Melanocyte of skin (primary cell): ENCODE measurements at places on chromosomes 7 and 10. TPM values are rescaled to one million over a fixed set of nuclear protein-coding genes. Genes with fewer than 3 reads are reported as not detected.

The CAV2 gene
- total RNA-seq, result 30.2 and 37.6 TPM in 2 replicates

The VIPR2 gene
- not detected in 2 replicates for total RNA-seq

The EVX1 gene
- total RNA-seq, result not detected in 2 replicates

The XRCC2 gene
- total RNA-seq, result 2.4 and 2.9 TPM in 2 replicates

The ABI1 gene
- 72.3 and 83.4 TPM in 2 replicates for total RNA-seq

The NPY gene
- not detected in 2 replicates for total RNA-seq

The EIF5AL1 gene
- total RNA-seq, result 1.0 and 1.1 TPM in 2 replicates

The LIPM gene
- not detected in 2 replicates for total RNA-seq

The UNCX gene
- total RNA-seq, result not detected in 2 replicates

The ATG9B gene
- total RNA-seq, result under 0.01 TPM in 1 of 2 replicates, not detected in the other

The HKDC1 gene
- 10.5 and 23.1 TPM in 2 replicates for total RNA-seq

The LBX1 gene
- not detected in 2 replicates for total RNA-seq

The AFAP1L2 gene
- 1.3 and 2.6 TPM in 2 replicates for total RNA-seq

The GJC3 gene
- total RNA-seq, result 0.36 and 0.69 TPM in 2 replicates

The TMEM176B gene
- total RNA-seq, result not detected in 2 replicates

The PLAC9 gene
- total RNA-seq, result 1.4 and 3.3 TPM in 2 replicates

The CYP2C18 gene
- not detected in 2 replicates for total RNA-seq

The C10orf71 gene
- not detected in 2 replicates for total RNA-seq

The GSAP gene
- 6.3 and 7.6 TPM in 2 replicates for total RNA-seq

The STEAP1 gene
- 7.9 and 16.7 TPM in 2 replicates for total RNA-seq

The PTF1A gene
- not detected in 2 replicates for total RNA-seq

The GOT1 gene
- 27.9 and 30.9 TPM in 2 replicates for total RNA-seq

The CDH23 gene
- under 0.01 TPM in 2 replicates for total RNA-seq

The GRID1 gene
- total RNA-seq, result under 0.01 and 0.36 TPM in 2 replicates

The VSTM2A gene
- total RNA-seq, result not detected in 2 replicates

The BMPR1A gene
- total RNA-seq, result 38.5 and 45.4 TPM in 2 replicates

The CTAGE15 gene
- 0.36 TPM in 1 of 2 replicates, not detected in the other for total RNA-seq

The ABCB1 gene
- 0.67 and 3.7 TPM in 2 replicates for total RNA-seq

The NSUN6 gene
- 9.3 and 11.3 TPM in 2 replicates for total RNA-seq

The DIP2C gene
- total RNA-seq, result 42.0 and 65.4 TPM in 2 replicates

The PKD2L1 gene
- not detected in 2 replicates for total RNA-seq

The ZNF22 gene
- total RNA-seq, result 10.3 and 13.7 TPM in 2 replicates

The OR2A42 gene
- 0.36 TPM in 1 of 2 replicates, not detected in the other for total RNA-seq

The ABCB4 gene
- 4.7 and 13.9 TPM in 2 replicates for total RNA-seq

The PTPRN2 gene
- total RNA-seq, result under 0.01 TPM in 1 of 2 replicates, not detected in the other

The GPR15LG gene
- total RNA-seq, result not detected in 2 replicates

The GPR26 gene
- not detected in 2 replicates for total RNA-seq

The ORAI2 gene
- 23.3 and 26.0 TPM in 2 replicates for total RNA-seq

The TMEM236 gene
- total RNA-seq, result 0.67 and 0.77 TPM in 2 replicates

The MOGAT3 gene
- not detected in 2 replicates for total RNA-seq

The NCF1 gene
- total RNA-seq, result not detected in 2 replicates

The HTR5A gene
- total RNA-seq, result under 0.01 TPM in 1 of 2 replicates, not detected in the other

The SUGCT gene
- 3.7 and 5.9 TPM in 2 replicates for total RNA-seq

The ACSM6 gene
- not detected in 2 replicates for total RNA-seq

The MALSU1 gene
- 50.6 and 121 TPM in 2 replicates for total RNA-seq

The TSPAN14 gene
- total RNA-seq, result 60.0 and 69.6 TPM in 2 replicates

The SH2B2 gene
- total RNA-seq, result 4.7 and 5.5 TPM in 2 replicates

The SKIDA1 gene
- total RNA-seq, result under 0.01 and 0.34 TPM in 2 replicates

The ZNF239 gene
- 1.7 and 1.8 TPM in 2 replicates for total RNA-seq

The ANXA11 gene
- 51.6 and 73.7 TPM in 2 replicates for total RNA-seq

The PPP1R9A gene
- 1.00 and 4.0 TPM in 2 replicates for total RNA-seq

The ADIRF gene
- total RNA-seq, result not detected in 2 replicates

The TRIM73 gene
- 1.0 and 2.5 TPM in 2 replicates for total RNA-seq

The HSPB1 gene
- total RNA-seq, result 63.2 and 67.8 TPM in 2 replicates

The SGCE gene
- total RNA-seq, result 43.4 and 82.5 TPM in 2 replicates

The LRRC18 gene
- not detected in 2 replicates for total RNA-seq
